ENCODE measurements at places on chromosomes 1 and 21. TPM values are rescaled to one million over a fixed set of nuclear protein-coding genes. Genes with fewer than 3 reads are reported as not detected.

DNA sequence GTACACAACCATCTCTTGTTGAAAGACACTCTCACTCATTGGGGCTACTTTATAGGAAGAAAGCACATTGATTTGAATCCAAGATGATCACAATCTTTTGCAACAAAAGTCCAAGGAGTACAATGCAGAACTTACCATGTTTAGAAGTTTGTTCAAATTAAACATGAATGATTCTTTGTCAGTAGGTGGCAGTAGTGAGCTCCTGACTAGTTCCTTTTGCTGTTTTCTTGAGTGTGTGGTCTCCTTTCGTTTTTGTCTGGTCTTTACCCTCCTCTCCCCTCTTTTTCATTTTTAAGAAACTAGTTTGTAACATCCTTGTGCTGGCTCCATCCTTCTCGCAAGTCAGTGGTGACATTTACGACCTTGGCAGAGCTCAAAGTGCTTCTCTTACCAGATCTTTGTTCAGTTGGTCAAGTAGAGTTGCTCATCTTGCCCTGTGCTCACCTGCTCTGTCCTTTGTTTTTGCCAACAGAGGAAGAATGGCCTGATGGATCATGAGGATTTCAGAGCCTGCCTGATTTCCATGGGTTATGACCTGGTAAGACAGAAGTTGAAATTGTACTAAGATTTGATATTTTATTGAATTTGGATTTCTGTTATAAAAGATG, 35.7 kb upstream of the MTR start:
- no peak for DNase-seq

DNA sequence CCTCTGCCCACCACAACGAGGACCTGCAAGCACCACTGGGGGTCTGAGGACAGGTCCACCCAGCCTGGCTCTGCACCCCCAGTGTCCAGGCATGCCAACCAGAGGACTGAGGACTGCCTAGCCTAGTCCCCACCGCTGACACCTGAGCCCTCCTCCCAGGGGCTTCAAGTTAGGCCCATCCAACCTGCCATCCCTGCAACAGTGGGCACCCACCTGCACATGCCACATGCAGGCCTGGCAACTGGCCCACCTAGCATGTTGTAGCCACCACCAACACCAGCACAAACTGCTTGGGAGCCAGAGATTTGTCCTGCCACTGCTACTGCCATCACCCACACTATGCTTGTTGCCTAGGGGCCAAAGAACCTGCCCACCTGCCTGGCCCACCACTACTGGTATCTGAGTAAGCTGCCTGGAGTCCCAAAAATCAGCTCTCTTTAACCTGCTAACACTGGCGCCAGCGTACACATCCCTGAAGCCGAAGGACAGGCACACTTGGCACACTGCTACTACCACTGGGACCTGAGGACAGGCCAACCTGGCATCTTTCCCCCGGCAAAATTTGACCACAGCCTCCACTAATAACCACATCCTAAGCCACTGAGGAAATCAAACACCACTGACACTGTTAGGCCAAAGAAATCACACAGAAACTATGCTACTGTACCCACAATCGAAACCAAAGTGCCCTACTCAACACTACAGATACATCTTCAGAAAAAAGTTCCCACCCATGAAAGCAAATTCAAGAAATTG, 61.5 kb downstream of the PSMG1 start:
- DNase-seq: no peak

- DNase-seq: no peak
These were observed 6.1 kb upstream of the RCSD1 start for GRCh38 chr1:167623951-167624350.

DNA sequence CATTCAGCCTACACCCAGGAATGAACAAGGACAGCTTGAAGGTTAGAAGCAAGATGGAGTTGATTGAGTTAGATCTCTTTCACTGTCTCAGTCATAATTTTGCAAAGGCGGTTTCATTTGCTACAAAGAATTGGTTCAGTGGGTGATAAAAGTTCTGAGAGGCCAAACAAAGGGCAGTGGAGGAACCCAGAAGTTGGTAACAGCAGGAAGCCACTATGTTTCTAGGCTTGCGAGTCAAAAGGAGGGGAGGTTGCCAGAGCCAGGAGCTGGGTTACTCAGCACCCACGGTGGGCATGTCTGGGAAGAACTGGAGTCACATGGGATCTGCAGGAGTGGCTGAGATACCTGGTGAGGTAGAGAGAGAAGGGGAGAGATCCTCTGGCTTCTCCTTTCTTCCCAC, 64.2 kb upstream of the MRPS6 start:
- DNase-seq: no peak

- no peak for DNase-seq
These were observed 8.4 kb downstream of the SGIP1 start for GRCh38 chr1:66542314-66542713.

- no peak for DNase-seq
These were observed 6.7 kb downstream of the VSIG8 start for GRCh38 chr1:159855709-159856108.

GRCh38 chr1:80153762-80154161, 1147.2 kb upstream of the ADGRL4 start:
- no peak for DNase-seq

- no peak for DNase-seq
These were observed 62.1 kb downstream of the GNG12 start for GRCh38 chr1:67771152-67771551.

- no peak for DNase-seq
These were observed 51.9 kb upstream of the ASPM start for GRCh38 chr1:197198333-197198732.

DNA sequence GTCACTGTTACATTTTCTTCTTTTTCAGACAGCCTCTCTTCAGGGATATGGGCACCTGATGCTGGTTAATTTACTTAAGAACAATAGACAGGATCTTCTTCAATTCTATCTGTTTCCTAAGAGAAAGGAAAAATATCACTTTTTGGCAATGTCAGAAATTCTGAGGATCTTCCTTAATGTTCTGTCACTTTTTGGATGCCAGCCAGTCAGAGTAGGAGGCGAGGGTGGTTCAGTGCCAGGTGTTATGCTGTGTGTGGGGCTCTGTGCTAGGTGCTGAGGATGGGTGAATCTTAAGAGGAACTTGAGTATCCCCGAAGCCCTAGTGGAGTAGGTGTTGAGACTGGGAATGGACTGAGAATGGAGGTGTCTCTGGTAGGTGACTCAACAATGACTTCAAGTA, 133.5 kb downstream of the UCK2 start:
- no peak for DNase-seq

DNA sequence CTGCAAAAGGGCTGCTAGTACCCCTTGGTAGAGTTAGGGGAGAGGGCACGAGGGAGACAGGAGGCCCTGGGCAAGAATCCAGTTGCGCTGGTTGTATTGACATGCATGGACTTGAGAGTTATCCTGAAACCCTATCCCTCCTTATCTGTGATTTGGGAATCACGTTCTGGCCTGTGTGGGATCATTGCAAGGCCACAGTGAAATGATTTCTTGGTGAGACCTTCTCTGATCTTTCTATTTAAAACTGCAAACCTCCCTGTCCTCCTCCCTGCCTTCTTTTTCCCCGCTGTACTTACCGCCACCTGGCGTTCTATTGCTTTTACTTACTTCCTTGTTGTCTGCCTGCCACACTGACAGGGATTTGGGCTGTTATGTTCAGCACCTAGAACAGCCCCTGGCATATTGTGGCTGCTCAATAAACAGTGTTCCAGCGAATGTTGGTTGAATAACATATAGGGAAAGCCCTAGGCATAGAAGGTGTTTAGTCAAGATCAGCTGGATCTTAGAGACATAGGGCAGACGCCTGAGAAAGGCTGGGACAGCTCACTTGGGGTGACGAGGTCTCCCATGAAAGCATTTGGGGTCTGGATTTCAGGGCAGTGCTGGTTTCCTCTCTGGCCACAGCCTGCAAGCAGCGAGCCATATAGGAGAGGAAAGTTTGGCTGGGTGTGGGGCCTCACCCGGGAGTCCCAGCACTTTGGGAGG, 25.6 kb downstream of the ALPL start:
- peak; percentile 25 for DNase-seq

DNA sequence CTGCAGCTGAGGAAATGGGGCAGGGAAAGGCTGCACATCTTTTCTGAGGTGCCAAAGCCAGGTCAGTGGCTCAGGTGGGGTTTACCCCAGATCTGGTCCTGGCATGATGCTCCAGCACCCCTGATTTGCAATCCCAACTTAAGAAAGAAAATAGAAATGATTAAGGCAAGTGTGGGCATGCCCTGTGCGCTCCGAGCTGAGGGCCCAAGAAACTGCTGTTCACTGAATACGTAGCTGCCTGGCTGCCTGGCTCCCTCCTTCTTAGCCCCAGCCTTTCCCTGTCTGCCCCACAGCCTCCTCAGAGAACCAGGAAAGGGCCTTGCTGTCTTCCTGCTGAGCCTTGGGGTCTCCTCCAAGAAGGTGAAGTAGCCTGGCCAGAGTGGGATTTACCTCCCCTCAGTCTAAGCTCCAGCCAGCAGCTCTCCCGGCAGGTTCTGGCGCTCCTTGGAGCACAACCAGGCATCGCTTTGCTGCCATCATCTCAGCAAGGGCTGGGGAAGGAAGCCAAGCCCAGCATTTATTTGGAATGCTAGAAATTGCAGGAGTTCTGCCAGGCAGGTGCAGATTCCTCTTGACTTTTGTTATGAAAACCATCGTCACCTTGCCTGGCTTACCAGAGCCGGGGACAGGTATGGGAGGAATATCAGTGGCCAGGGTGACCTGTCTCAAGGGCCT, 51.3 kb upstream of the SELENON start:
- DNase-seq: no peak

- no peak for DNase-seq
These were observed 34.0 kb downstream of the PUM1 start for GRCh38 chr1:31031330-31032143.

- DNase-seq: no peak
These were observed 80.5 kb downstream of the FGGY start for GRCh38 chr1:59377350-59377904.

The LRRC42 gene
- 19.9 TPM for total RNA-seq

The NBPF12 gene
- total RNA-seq: 16.0 TPM

The SLC25A34 gene
- total RNA-seq: 1.4 TPM

The TLCD4 gene
- total RNA-seq: not detected

The SLC35D1 gene
- total RNA-seq: 15.7 TPM

The PTCH2 gene
- 0.58 TPM for total RNA-seq
